ENCODE measurements at places on chromosomes 2 and 18.

DNA sequence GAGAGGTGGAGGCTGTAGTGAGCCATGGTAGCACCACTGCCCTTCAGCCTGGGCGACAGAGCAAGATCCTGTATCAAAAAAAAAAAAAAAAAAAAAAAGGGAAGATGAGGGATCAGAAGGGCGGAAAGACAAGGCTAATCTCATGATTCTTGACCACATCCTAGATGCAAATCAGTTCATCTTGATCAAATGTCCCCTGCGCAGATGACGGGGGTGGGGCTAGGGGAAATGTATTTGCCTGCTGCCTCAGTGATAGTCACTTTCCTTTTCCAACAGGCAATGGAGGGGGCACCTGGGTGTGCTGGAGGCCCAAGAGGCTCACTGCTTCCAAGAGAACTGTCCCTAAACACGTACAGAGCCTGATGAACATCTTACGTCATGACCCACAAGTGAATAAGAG, 3.7 kb upstream of the EMILIN2 start:
- no peak for DNase-seq

DNA sequence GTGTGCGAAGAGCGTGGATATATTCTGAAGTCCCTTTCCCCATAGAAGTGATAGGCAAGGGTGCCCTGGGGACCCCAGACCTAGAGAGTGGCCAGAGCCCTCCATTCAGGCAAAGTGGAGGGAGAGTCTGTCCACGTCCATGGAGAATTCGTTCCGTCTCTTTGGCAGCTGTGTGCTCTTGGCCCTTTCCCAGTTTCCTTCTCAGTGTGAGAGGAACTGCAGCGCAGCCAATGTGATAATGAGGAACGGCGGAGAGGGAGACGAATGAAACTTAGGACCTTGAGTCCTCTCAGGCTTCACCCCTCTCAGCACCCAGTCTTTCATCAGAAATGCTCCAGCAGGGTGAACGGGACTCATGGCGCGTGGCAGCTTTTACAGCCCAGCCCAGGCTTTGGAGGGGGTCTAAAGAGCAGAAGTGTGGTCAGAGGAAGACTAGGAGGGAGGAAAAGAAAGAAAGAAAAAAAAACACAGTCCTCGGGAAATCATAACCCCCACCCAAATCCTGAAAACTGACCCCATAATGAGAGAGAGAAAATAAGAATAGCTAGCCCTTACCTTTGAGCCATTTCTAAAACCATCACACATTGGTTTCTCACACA, 95.0 kb upstream of the RIOK3 start:
- DNase-seq = no peak

GRCh38 chr18:35502052-35502451, 4.3 kb upstream of the INO80C start:
- no peak for DNase-seq

DNA sequence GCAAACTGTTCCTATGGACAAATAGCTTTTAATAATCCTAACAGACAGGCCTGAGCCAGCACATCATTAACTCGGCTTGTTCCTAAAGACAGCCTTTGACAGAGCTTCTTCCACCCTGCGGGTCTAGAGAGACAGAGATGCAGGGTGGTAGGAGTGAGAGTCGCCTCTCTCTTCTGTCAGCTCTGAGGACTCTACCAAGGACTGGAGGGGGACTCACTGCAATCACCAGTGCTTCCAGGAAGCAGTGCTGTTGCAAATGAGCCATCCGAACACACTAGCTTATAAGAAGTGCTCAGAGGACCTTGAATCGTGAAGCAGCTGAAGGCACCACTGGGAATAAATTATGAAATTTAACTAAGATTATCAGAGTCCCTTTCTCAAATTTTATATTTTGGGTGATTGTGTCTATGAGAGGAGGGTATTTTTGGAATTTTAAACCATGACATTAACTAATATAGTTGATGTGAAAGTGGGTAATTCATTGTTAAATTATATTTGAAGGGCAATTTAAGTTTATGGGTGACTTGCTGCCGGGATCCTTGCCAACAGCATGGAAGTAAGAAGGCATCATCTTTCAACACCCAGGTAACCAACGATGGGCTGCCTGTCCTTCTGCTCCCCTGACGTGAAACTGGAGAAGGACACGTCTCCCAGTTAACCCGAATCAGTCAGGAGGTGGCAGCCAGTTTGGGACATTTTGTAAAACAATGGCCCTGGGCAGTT, 43.6 kb upstream of the PXDN start:
- DNase-seq = peak; percentile 58

DNA sequence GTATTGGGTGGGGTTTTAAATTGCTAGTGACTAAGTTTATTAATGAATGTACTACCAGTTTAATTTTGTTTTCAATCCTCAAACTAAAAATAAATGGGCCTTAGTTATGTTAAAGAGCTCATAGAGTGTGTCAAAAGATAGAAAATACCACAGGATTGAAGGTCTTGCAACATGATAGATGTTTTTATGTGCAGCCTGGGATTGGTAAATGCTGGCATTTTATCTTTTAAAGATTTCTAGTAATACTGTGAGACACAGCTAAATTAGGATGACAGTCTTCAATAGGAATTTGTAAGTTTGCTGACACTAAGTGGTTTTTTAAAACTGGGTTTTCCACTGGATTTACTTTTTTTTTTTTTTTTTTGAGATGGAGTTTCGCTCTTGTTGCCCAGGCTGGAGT, 122.3 kb downstream of the HAUS1 start:
- no peak for DNase-seq

- no peak for DNase-seq
Observed at GRCh38 chr2:40440835-40441234, 11.1 kb downstream of the SLC8A1 start.

GRCh38 chr18:59701272-59701671, 4.0 kb upstream of the CCBE1 start:
- DNase-seq = no peak

DNA sequence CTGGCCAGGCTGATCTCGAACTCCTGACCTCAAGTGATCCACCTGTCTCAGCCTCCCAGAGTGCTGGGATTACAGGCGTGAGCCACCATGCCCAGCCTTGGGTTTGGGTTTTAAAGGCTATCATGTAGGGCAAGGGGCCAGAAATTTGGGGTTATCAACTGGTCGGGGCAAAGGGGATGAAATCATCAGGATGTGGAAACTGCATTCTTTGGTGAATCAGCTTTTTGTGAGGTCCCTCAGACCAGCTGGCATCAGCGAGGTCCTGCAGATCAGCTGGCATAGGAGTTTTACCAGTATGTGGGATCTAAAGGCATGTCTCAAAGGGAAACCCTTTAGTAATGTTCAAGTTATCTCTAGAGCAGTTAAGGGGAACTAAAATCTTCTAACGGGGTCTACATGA, 6.4 kb upstream of the GEMIN6 start:
- no peak for DNase-seq

DNA sequence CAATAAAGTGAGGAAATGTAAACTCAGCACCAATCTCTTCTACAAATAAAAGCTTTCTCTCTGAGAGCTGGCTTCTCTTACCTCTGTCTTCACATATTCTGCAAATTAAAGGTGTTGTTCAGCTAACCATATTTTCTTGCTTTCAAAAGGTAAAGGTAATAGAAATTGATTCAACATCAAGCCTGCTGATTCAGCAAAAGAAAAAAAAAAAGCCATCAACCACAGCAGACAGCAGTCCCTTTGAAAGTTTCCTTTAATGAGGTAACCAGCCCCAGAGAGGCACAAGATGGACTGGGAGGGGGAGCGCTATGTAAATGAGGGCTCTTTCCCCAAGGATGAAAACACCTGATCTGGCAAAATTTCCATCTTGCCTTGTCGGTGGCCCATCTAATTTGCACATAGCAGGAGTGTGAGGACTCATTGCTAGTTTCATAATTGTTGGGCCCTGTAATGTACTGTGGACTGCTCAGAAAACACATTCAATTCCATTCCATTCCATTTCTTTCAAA, 154.9 kb upstream of the SOX11 start:
- no peak for DNase-seq

- DNase-seq = peak; percentile 52
Observed at GRCh38 chr2:175103191-175103590, 64.8 kb downstream of the ATF2 start.

DNA sequence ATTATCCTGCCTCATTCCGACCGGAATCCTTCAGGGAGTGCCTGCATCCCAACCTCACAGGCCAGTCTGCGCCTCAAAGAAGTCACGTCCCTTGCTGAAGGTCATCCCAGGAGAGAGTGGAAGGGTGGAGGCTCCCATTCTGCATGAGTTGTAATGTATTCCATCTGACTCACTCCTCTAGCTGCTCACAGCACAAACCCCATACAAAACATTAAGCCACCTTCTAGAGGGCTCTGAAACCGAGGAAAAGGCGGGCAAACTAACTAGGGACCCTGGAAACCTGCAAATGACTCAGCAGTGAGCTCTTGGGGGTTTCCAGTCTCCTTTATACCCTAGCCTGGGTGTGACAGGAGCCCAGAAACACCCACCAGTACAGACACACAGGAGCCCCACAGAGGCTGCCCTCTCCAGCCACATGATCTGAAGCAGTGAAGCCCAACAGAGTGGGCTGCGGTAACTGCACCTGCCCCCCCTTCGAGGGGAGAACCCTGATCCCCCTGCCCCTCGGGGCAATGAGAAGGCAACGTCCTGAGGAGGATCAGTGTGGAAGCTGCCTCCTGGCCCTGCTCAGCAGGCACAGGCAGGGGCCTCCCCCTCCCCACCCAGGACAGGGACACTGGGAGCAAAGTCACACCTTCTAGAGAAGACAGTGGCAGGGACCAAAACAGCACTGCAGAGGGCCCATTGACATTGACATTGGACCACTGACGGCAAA, 69.3 kb upstream of the SNTG2 start:
- no peak for DNase-seq

DNA sequence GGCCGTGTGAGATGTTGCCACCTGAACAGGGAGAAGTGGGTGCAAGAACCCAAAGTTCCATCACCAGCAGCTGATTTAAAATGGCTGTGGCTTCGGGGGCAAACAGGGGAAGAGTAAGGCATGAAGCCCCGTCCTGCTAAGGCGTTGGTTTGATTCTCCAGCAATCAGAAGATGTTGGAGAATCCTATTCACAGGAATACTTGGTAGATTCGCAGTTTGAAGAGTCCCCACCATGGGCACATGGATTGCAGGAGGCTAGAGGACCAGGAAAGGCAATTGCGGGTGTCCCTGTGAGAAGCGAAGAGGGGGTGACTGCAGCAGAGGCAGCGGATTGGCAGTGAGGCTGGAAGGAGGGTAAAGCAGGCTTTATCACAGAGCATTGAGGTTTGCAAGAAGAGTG, 46.6 kb upstream of the TXNDC2 start:
- no peak for DNase-seq
